ENCODE measurements at places on chromosomes 4 and X.

DNA sequence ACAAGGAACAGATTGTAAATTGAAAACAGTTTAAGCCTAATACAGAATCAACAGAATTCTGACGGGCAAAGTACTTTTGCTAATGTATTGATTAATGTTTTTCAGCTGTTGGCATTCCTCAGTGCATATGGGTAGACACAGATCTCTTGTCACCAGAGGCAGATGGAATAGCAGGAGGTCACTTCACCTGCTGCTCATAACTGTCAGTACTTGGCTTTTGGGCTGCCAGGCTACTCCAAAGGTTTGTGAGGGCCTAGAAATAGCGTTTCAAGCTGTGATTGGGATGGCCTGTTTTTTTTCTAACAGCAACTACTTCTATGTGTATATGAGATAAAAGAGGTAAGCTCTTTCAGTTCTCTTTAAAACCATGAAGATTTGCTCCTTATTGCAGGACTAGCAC is 307.5 kb upstream of the ANXA10 start:
- no peak for DNase-seq

- no peak for DNase-seq
These were observed 200.3 kb downstream of the AASDH start for GRCh38 chr4:56186808-56187523.

- DNase-seq = no peak
These were observed 162.5 kb upstream of the GALNT7 start for GRCh38 chr4:173005912-173006633.

GRCh38 chrX:112714357-112714918 is 34.7 kb upstream of the LHFPL1 start:
- DNase-seq = no peak

DNA sequence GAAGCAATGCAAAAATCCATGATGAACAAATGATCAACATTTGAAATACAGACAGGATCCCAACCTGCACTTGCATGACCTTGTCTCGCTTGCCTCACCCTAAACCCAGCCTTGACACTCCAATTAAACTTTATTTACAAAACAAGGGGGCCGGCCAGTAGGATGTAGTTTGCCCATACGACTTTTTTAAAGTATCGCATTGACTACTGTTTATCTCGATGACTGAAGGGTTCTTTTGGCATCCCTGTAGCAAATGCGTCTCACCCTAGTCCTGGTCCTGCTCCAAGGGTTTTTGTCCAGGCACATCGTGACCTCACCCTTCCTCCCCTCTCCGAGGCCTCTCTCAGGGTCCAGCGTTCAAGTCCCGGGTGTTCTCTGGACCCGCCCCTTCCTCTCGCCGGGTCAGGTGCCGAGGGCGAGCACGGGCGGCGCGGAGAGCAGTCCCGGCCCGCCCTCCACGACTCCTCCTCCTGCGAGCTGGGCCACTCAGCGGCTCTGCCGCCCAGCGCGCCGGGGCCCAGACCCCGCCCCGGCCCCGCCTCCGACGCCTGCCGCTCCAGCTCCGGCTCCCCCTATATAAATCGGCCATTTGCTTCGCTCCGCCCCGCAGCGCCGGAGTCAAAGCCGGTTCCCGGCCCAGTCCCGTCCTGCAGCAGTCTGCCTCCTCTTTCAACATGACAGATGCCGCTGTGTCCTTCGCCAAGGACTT is at the start of gene SLC25A5:
Gene SLC25A5 (plus strand): TSS at position 603 of the 709 bp plus-strand sequence. CDS start 72 bp downstream, at position 675.
- peak; percentile 88 for DNase-seq

DNA sequence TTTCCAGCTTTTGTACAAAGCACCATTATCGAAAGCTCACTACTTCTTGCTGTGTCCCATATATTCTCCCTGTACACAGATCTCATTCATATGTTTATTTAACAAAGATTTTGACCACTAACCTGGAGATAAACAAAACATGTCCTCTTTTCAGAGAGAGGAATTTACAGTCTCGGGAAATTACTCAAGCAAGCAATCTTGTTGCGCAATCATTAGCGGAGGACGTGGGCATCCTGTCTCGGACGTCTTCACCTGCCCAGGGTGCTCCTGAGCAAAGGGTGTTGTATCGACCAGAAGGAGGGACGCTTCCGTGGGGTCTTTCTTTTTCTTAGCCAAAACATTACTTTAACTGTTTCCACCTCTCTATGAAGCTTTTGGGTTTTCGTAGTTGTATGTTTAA is 66.5 kb upstream of the CLCN4 start:
- no peak for DNase-seq

- DNase-seq = no peak
These were observed 37.2 kb downstream of the CNGA2 start for GRCh38 chrX:151771726-151772125.

- DNase-seq = no peak
These were observed 37.7 kb downstream of the ARHGEF9 start for GRCh38 chrX:63747331-63747730.

- DNase-seq = no peak
These were observed 18.8 kb upstream of the VSIG1 start for GRCh38 chrX:108025954-108026600.

DNA sequence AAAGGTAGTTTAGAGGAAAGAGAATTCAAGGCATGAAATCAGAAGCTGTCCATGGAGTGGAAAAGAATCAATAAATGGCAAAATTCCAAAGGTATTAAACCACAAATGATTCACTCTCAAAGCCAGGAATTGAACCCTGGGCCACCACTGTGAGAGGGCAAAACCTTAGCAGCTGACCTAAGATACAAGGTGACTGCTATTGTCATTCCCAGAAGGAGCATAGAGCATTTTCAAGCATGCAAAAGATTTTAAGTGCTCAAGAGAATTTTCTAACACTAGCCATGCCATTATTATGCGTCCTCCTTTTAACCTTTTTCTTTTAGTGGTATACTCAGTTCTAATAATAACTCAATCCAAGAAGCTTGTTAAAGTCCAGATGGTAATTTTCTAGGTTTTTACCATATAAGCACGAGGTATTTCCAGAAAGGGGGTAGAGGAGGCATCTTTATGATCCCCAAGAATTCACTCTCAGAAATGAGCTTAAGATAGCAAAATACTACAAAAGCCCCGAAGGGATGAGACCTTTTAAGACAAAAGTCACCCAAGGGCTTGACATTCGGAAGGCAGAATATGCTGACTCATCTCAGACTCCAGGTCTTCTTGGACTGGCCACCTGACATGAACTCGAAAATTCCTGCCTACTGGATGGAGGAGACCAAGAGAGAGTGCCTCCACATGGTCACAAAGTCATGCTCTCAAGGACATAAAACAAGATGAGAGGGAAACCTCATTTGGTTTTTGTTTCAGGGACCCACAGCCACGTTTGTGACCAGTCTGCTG is 13.8 kb upstream of the PAGE5 start:
- no peak for DNase-seq

DNA sequence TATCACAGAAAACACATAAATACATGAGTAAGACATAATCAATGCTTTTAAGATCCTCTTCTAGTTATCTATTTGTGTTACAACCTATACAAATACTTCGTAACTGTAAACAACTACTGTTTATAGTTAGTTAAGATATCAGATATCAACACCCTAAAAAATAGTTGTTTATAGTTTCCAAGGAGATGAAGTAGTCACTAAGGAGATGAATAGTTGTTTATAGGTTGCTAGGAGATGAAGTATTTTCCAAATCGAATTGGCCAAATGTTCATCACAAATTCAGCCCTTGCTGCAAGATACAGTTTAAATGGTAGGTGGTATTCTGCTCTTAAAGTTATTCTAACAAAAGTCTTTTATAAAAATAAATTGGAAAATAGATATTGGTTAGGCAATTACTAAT is 618.2 kb upstream of the PCDH10 start:
- no peak for DNase-seq

DNA sequence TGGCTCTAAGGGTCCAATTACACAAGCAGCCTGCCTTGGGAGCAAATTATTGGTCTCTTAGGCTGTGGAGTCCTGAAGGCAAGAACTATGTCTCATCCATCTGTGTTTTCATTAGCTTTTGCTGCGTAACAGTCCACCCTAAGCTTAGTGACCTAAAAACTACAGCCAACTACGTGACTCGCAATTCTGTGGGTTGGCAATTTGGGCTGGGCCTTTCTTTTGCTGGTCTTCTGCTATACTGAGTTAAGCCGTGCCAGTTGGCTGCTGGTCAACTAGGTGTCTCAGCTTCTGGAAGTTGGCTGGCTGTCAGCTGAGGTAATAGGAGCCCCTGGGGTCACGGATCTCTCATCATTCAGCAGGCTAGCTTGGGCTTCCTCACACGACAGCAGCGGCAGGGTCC is 205.6 kb upstream of the S100G start:
- no peak for DNase-seq

DNA sequence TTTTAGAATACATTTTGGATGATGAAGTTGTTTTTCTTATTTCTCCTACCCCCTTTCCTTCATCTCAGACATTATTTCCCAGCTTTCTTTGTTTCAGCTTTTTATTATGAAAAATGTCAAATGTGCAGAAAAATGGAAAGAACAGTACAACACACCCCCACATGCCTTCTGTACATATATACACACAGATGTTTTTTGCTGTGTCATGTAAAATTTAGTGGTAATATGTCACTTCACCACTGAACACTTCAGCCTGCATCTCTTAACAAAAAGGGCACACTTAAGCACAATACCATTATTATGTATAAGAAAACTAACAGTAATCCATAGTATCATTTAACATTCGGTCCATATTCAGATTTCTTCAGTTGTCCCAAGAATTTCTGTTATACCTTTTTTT is 37.8 kb downstream of the OCRL start:
- DNase-seq = no peak

- no peak for DNase-seq
These were observed 305.6 kb downstream of the DCHS2 start for GRCh38 chr4:154186035-154186434.

GRCh38 chrX:45621376-45622041 is 420.8 kb upstream of the DIPK2B start:
- DNase-seq = no peak

DNA sequence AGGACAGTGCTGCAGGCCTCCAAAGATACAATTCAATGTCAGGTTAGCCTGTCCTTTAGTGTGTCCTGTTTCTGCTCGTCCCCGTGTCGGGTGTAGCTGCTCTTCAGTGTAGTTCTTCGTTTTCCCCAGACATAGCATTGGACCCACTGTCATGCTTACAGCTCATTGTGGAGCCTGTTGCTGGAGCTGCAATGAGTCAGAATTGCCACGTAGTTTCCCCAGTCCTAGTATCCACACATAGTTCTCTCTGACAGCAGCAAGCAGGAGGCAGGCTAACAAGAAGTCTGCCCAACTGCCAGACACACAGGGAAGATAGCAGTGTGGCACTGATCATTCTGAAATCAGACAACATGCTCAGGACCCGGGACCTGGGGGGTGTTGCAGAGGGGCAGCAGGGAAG is 49.2 kb downstream of the MOSPD2 start:
- no peak for DNase-seq

DNA sequence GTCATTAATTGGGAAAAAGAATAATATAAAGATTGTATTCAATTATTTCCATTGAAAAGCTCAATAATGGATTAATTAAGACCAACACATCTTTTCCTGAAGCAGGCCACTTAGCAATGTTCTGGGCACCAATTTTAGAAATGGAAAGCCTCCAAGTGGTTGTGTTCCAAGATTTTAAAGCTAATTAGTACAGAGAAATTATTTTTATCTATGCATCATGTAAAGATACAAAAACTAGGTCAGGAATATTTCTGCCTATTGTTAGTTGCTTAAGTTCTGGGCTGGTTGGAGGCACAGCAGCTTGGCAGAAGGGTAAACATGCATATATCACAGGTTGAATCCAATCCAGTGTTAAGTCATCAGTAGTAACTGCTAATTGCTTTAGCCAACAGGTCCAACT is 101.9 kb downstream of the RASL11B start:
- DNase-seq = no peak

- DNase-seq = no peak
These were observed 30.7 kb downstream of the EREG start for GRCh38 chr4:74395633-74396032.

DNA sequence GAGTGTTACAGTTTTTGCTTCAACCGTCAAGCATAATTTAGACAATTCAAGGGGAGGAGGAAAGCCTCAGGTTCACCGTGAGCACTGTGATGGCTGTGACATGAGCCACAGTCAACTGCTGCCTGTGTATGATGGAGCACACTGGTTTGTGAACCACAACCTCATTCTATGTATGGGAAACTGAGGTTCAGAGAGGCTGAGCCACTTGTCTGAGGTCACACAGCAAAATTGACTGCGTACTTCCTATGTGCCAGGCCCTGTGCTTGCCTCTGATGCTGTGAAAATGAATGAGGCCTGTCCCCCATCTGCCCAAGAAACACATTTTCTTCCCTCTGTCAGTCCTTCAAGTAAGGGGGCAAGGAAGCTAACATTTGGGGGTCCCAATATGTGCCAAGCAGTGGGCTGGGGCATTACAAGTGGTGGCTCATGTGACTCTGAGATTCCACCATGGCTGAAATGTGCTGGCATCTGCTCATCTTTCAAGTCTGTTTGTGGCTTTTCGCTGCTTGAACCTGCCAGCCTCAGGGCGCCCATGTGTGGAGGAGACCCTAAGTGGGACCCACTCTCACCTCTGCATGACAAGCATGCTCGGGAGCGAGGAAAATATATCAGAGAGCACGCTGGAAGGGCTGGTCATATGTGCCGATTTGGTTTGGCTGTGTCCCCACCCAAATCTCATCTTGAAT is 79.7 kb downstream of the ADRA2C start:
- no peak for DNase-seq

GRCh38 chr4:182301736-182302135 is 58.5 kb downstream of the TENM3 start:
- DNase-seq = no peak

- peak; percentile 2 for DNase-seq
These were observed 93.9 kb downstream of the NXF2B start for GRCh38 chrX:102345916-102346315.

GRCh38 chr4:23384741-23385140 is 505.1 kb downstream of the PPARGC1A start:
- DNase-seq = no peak

DNA sequence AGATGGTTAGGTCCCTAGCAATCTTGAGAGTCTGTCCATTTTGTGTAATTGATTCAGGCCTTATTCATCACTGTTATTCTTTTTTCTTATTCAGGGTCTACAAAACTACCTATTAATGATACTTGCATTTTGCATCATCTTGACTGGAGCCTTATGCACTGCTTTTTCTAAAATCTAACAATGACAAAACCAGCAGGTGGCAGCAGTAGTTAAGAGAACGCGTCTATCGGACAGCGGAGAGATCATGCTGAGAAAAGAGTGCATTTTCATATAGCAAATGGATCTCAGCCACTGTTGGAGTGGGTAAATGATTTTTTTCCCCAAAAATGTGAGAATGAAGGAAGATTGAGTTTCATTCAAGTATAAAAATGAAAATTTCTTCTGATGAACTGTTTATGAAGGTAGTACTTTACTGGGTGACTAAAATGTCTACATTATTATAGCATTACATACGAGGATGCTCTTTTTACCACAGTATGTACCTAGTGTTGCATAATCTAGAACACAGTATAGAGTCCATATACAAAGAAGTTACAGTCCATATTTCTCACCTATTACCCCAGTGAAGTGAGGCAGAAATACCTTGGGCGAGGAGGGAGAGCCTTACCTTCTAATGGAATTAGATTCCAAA is 43.2 kb downstream of the TMEM144 start:
- DNase-seq = peak; percentile 13

Data from A549 (cell line).